ENCODE measurements at places on chromosomes 4 and X.

GRCh38 chr4:183876268-183876934, 28.7 kb upstream of the STOX2 start:
- DNase-seq, result no peak

DNA sequence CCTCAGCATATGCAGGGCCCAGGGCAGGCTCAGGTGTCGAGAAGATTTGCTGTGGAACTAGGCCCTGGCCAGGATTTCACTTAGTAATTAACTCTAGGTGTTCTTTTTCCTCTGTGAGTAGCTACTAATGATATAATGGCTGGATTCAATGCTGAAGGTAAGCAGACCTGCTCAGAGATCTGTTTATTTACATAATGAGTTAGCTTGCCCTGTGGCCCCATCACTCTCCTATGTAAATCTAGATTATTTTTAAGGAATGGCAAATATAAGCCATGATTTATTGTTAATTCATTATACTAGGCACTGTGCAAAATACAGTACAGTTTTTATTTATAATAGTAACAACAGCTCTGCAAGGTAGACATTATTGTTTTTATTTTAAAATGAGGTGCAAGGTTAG, 117.2 kb downstream of the IRF2 start:
- DNase-seq, result no peak

DNA sequence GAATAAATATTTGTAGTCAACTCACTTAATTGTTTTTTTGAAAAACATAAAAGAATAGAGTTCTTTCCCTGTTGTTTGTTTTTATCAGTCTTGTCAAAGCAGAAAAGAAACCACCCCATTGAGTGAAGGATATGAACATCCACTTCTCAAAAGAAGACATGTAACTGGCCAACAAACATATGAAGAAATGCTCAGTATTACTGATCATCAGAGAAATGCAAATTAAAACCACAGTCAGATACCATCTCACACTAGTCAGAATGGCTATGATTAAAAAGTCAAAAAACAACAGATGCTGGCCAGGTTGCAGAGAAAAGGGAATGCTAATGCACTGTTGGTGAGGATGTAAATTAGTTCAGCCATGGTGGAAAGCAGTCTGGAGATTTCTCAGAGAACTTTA, 326.1 kb upstream of the EMCN start:
- no peak for DNase-seq

DNA sequence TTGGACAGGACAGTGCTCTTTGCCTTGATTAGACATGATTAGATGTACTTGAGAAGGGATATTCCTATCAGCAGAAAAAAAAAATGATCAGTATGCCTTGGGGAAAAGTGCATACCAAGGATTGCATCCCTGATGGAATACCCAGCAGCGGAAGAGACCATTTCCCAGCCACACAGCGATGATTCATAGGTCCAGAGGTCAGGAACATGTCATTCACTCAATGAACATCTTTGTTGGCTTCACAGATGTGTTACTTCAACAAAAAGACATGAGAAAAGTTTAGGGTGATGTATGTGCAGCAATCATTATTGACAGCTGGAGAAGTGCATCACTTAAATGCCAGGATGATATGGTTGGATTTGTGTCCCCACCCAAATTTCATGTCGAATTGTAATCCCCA, 293.5 kb downstream of the ZNF674 start:
- no peak for DNase-seq

- DNase-seq, result no peak
Measured at GRCh38 chrX:13340182-13340791, 20.4 kb upstream of the ATXN3L start.

GRCh38 chr4:3638080-3638795, 106.0 kb upstream of the LRPAP1 start:
- no peak for DNase-seq

DNA sequence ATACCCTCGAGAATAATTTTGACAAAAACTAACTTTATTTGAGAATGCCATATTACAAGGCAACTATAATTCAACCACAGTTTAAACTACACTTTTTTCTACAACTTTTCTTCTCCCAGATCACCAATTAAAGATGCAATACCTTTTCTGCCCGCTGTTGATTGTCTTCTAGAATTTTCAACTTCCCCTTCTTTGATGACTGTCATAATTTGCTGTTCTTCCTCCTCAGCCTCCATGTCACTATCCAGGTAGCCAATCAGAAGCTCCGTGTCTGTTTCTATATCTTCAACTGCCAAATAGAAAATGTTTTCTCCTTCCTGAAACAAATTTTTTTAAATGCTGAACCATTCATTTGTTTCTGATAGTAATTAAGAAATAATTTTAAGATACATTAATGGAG, 101.5 kb downstream of the PRDM5 start:
- DNase-seq, result no peak

- DNase-seq, result no peak
Measured at GRCh38 chr4:100017637-100018310, 67.7 kb upstream of the H2AZ1 start.

DNA sequence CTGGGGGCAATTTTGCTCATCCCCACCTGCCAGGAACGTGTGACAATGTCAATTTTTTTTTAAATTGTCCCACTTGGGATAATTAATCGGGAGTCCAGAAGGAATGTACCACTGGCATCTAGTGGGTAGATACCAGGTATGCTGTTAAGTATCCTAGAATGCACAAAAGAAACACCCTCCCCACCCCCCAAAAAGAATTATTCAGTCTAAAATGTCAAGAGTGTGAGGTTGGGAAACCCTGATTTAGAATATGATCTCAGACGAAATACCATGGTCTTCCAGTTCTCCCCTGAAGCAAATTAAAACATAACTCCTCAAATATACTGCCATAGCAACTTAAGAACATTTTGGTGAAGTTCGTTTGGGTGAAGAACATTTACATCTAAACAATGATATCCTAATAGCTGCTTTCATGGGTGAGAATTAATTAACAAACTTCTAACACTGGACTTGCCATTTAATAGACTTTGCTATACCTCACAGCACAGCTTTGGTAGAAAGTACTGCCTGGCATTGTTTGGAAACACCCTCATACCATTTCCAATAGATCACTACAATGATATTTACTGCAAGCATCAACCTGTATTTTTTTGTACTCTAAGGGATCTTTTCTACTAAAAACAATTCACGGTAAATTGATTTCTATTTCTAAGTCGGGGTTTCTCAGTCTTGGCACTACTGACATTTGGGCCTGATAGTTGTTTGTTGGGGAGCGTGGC, 36.5 kb downstream of the SH3RF1 start:
- no peak for DNase-seq

DNA sequence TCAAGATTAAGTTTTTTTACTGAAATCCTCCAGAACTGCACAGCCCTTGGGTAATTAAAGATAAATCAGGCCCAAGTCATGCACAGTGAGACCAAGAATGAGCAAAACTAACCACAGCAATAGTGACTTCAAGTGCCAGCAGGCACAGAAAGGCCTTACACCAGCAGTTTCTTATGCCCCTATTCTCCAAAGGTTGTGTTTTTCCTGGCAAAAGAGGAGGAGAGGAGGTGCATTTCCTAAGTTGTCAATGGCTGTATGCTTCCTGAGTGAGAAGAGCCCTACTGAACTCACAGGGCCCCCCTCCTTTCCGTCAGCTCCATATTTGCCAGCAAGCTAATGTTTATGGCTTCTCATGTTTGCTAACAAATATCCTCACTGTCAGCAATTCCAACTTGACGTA, 418.7 kb upstream of the INTU start:
- no peak for DNase-seq

DNA sequence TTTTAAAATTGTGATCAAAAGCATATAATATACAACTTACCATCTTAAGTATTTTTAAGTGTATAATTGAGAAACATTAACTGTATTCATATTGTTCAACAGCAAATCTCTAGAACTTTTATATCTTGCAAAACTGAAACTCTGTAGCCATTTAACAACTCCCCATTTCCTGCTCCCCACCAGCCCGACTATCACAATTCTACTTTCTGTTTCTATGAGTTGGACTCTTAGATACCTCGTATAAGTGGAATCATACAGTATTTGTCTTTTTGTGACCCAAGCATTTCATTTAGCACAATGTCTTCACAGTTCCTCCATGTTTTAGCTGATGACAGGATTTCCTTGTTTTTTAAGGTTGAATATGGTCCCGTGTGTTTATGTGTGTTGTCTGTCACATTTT, 106.0 kb downstream of the LRBA start:
- no peak for DNase-seq

- no peak for DNase-seq
Measured at GRCh38 chr4:153884325-153884724, 95.4 kb upstream of the SFRP2 start.

DNA sequence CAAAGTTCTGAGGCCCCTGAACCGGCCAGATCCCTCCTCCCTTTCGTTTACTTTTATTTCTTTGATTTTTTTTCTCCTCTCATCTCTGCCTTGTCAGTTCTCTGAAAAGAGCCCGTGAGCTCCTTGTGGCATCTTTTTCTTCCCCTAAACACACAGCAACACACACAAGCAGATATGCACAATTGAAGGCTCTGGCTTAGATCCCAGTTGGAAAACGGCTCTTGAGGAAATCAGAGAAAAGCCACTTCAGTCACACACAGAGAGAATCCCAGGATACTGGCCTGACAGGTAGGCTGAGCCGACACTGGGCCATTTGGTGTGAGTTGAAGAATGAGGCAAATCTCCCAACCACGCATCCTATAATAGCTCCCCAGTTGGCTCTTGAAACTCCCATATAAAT, 12.9 kb downstream of the DIPK2B start:
- no peak for DNase-seq

- DNase-seq, result no peak
Measured at GRCh38 chr4:188297873-188298272, 158.6 kb downstream of the TRIML1 start.

DNA sequence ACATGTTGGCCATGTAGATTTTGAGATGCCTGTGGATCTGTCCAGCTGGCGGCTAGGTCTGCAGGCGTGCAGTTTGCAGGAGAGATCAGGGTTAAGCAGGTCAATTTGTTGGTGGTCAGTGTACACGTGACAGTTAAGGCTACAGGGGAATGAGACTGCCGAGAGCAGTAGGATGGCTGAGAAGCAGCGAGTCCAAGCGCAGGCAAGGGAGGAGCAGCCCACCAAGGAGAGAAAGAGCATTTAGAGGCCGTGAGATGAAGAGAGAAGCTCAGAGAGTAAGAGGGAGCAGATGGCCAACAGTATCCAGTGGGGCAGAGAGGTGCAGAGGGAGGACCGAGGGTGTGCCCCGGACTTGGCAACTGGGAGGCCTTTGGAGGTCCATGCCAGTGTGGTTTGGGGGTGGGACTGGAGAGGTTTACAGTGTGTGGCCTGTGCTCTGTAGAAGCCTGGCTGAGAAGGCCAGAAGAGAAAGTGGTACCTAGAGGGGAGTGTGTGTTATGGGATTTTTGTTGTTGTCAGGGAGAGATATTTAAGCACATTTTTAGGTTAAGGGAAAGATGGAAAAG, 18.4 kb downstream of the SNX25 start:
- no peak for DNase-seq

GRCh38 chr4:147015491-147015890, 69.8 kb upstream of the TTC29 start:
- DNase-seq, result no peak

- no peak for DNase-seq
Measured at GRCh38 chr4:185911556-185912064, 99.6 kb upstream of the SORBS2 start.

DNA sequence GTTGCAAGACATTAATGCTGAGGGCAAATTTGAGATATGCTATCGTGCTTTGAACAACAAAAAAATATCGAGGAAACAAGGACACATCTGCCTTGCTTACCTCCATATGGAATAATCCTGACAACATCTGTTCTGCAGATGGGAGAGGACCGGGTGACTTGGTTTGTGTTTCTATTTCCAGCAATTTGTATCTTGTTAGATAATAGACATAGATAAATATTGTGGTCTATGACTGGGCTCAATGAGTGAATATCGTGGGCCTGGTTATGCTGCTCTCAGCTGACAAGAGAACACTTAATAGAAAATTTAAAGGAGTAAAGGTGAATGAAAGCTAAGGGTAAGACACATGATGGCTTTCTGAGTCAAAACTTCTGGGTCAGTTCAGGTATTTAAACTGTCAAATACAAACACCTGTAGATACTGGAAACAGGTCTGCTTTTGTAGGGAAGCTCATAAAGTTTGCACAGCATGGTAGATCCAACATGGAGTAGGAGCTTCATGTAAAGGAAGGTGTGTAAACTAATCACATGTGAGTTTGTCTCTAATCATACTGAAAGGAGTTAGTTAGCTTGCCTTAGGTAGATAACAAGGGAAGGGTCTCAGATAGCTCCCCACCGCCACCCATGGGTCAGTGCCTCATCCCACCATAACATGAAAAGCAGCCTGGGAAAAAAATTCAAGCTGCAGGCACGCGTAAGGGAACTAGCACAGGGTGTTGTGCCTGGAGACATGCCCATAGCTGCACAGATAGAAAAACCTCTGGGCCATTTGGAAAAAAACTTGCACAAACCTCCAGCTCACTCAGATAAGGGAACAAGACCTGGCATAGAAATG, 904.1 kb upstream of the EPHA5 start:
- DNase-seq, result no peak

DNA sequence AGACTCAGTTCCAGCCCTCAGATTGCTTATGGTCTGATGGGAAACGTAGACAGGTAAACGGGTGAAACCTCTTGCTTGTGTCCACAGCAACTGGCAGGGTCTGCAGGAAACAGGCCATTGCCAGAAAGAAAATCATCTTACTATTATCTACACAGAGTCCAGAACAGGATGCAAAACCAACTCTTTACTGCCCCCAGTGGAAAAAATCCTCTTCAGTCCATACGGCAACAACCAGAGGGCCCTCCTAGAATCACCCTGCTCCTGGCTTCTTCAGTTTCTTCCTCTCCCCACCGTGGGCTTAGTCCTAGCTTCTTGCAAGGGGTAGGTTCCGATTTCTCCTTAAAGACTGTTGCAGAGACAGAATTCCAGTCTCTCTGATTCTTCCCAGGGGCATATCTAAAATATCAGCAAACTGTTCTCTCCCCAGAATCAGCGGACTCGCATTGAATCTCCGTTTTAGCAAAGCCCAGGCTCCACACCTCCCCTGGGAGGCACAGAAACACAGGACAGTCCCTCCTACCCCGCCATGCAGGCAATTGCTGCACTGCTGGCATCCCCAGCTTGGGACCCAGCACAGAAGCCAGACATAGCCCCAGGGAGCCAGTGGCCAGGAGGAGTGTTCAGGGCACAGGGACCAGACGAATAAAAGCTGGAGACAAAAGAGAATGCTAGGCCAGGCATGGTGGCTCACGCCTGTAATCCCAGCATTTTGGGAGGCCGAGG, 41.0 kb upstream of the SH3RF1 start:
- no peak for DNase-seq

- DNase-seq, result no peak
Measured at GRCh38 chrX:35380808-35381700, 417.1 kb upstream of the MAGEB16 start.

DNA sequence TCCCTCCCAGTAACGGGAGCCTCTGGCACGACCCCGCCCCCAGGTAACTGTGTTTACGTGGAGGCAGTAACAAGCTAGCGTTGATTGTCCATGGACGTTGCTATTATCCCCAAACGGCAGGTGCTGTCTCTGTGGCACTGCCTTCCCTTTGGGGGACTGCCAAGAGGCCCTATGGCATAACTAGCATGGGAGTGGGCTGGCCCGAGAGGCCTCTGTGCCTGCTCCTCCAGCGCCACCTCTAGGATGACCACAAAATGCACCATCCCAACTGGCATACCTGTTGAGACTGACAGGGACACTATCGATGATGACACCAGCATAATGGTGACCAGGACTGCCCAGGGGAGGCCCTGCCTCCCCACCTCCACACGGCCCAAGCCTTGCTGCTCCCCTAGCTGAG, 1.5 kb downstream of the SRPK3 start:
- DNase-seq, result no peak

All from T-cell (primary cell).